Retina (tissue), 1 donor: ENCODE measurements at places on chromosomes 2 and 18.

GRCh38 chr2:48496849-48497248 lies 33.1 kb upstream of the STON1 start:
- DNase-seq: no peak

- peak; percentile 81 for DNase-seq
Measured at GRCh38 chr18:21242780-21243401, 859 bp downstream of the GREB1L start.

DNA sequence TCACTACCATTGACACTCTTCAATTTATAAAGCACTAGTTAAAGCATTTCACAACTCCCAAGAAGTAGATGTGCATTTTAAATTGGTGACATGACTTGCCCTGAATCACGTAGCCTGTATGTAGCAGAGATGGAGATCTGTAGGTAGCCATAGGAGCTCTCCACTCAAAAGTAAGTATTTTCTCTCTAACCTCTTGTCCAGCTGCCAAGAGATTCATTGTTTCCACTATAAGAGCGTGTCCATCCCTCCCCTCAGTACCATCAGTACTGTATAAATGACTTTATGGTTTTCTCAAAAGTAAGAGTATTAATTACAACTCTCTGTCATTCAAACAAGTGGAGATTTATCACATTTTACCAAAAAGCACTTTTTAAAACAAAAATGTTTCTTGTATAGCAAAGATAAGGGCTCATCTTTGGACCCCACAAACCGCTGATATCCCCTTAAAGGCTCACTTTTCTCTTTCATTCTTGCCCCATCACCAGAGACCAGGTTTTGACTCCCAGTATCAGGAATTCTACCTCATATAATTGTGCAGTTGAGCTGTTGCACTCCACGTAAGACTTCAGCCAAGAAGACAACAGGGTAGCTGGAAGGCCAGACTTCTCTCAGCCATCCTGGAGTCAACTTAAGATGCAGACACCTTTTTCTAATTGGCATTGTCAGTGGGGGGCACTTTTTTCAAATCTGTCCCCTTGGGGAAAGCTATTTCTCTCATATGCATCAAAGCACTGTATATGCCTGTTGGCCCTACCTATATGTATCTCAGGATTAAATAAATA lies 78.0 kb upstream of the GALNT5 start:
- DNase-seq: no peak

DNA sequence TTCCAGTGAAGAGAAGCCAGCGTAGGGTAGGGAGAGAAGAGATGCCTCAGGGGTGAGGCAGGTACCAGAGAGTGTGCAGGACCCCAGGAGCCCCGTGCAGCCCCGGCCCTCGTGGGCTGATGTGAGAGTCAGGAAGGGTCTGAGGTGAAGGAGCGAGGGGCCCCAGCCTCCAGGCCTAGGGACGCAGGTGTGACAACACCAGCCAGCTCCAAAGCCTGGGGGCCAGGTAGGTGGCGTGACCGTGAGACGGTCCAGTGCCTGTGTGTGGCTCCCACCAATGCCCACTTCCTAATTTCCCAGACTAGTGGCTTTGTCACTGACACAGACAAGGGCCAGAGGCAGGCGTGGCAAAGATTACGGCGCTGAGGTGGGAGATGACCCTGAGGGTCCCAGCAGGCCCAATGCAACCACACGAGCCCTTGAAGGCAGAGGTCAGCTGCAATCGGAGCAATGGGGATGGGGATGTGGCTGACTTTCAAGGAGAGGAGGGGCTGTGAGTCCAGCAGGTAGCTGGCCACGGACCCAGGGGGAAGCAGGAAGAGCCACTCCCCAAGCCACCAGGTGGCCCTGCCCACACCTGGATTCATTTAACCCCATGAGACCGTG lies 86.0 kb upstream of the SNTG2 start:
- no peak for DNase-seq

GRCh38 chr2:38765149-38765548 lies 12.9 kb upstream of the GEMIN6 start:
- DNase-seq: no peak

DNA sequence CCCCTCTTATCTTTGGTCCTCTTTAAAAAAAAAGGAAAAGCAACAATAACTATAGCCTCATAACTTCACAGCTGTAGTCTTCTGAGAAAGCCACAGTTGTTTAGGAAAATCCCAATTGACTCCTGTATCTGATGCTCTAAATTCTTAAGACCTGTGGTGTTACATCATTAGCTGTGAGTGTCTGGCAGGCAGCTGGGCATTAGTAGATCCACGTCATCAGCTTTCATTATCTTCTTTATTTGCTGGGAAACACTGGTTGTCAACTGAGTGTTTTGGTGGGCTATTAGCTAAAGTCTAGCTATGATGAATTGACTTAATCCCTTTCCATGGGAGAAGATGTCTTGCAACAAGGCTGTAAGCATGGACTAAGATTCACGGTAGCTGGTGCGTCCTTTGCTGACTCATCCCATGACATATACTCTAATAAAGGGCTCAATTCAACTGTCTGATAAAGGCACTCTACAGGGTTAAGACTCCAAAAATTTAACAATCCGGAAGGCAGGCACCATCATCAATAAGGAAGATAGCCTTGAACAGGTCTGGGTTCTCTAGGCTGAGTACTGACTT lies 517.2 kb downstream of the PLCL1 start:
- no peak for DNase-seq

- no peak for DNase-seq
Measured at GRCh38 chr2:147792966-147793617, 51.7 kb upstream of the ACVR2A start.

- DNase-seq: no peak
Measured at GRCh38 chr18:40347261-40347660, 1607.8 kb upstream of the PIK3C3 start.

GRCh38 chr2:28695245-28695647 lies 56.4 kb upstream of the PPP1CB start:
- peak; percentile 20 for DNase-seq

DNA sequence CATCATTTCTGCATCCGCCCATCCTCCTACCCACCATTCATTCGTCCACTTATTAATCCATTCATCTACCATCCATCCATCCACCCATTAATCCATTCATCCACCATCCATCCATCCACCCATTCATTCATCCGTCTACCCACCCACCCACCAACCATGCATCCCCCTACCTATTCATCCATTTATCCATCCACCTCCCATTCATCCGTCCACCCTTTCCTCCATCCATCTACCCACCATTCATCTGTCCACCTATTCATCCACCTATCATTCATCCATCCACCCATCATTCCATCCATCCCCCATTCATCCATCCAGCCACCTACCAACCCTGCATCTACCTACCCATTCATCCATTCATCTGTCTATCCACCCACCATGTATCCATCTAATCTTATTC lies 83.5 kb upstream of the MCFD2 start:
- DNase-seq: no peak

GRCh38 chr2:213491376-213491775 lies 207.1 kb downstream of the SPAG16 start:
- DNase-seq: no peak

DNA sequence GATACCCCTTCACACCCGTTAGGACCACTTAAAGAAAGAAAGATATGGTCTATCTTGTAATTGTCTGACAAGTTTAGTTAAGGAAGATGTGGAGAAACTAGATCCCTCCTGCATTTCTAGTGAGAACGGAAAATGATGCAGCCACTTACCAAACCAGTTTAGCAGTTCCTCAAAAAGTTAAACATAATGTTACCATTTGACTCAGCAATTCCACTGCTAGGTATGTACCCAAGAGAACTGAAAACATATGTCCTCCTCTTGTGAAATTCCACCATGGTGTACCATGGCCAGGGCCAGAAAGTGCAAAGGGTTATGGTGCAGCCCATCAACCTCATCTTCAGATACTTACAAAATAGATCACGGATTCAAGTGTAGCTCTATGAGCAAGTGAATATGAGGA lies 79.0 kb upstream of the ID2 start:
- DNase-seq: no peak

DNA sequence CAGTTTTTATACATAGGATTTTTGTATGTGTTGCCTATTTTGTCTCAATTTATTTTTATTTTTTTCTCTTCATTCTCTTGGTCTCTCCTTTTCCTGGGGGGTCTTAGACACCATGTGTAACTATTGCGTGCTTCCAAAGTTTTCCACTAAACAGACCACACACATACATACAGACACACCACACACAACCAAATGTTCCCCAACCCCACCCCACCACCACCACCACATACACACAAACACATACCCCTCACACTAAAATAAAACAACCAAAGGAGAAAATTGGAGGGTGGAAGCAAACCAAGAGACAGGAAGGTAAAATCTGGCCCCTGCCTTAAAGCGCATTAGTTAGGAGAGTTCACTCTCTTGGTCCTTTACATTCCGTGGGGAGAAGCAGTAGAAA lies 30.0 kb upstream of the ANXA4 start:
- no peak for DNase-seq

- DNase-seq: peak; percentile 70
Measured at GRCh38 chr2:104849618-104850141, 4.2 kb upstream of the POU3F3 start.

GRCh38 chr18:47036298-47036874 lies 965 bp upstream of the ELOA2 start:
- no peak for DNase-seq
